NK-92 treated with Interleukin-12 subunit alpha and Interleukin-12 subunit beta, amount 100 ng/mL, for 24 hours (cell line): ENCODE measurements at places on chromosomes 2 and 18.

- DNase-seq = no peak
Measured at GRCh38 chr2:143347271-143347695, 218.1 kb downstream of the ARHGAP15 start.

DNA sequence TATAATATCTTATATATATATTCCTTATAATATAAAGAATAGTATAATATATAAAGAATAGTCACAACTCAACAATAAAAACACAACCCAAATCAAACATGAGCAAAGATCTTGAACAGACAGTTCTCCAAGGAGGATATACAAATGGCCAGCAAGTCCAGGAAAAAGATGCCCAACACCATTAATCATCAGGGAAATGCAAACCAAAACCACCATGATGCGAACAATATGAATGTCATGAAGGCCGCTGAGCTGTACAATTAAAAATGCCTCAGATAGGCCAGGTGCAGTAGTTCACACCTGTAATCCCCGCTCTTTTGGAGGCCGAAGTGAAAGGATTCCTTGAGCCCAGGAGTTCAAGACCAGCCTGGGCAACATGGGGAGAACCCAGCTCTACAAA lies 58.9 kb downstream of the SLC35F5 start:
- no peak for DNase-seq

GRCh38 chr2:174247474-174248186 lies 702 bp downstream of the OLA1 start:
- no peak for DNase-seq

DNA sequence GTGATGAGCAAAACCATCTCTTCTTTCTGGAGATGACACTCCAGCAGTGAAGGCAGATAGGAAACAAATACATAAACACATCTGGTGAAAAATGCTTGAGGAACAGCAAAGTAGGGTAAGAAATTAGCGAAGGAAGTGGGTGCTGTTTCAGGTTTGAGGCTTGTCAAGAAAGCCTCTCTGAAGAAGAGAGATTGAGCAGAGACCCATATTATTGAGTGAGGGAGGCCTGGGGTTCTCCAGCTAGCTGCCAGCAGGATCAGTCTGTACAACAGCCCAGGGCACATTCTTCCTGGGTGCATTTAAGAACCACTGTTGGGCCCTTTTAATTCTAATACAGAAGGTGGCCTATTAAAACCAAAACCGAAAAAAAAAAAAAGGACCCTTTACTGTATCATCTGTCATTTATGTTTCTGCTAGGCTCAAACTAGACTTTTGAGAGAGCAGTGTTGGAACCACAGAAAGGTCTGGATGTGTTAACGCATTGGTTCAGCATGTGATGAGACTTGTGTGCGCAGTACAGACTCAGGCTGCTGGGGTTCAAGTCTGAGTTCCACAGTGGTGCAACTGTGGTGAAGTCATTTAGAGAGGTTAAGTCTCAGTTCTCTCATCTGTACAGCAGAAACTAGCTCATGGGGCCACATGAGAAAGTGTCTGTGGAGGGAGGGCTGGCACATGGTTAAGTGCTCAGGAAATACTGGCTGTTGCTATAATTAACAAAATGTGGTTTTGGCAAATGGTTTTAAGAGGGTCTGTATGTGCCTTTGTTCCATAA lies 28.9 kb downstream of the MGAT5 start:
- peak; percentile 62 for DNase-seq

GRCh38 chr2:239601880-239602279 lies 201.1 kb upstream of the HDAC4 start:
- DNase-seq = no peak

- DNase-seq = no peak
Measured at GRCh38 chr2:190105554-190105953, 43.0 kb upstream of the MSTN start.

GRCh38 chr2:47088371-47089082 lies 66.6 kb downstream of the STPG4 start:
- DNase-seq = no peak

GRCh38 chr18:32424696-32425095 lies 46.0 kb downstream of the GAREM1 start:
- no peak for DNase-seq

DNA sequence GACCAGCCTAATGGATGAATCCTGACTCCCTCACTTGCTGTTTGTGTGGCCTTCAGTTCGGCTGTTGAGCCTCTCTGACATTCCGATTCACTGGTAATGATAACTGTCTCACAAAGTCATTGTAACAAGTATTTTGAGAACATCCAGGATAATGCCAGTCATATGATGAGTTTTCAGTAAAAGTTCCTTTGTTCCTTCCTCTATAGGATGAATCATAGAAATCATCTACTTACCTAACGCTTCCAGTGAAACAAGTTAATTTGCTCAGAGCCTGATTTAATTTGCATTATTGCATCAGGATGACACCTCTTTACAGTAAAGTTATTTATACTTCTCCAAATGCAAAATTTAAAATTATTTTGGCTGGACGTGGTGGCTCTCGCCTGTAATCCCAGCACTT lies 32.0 kb downstream of the RAB31 start:
- no peak for DNase-seq

- DNase-seq = no peak
Measured at GRCh38 chr2:117169036-117169765, 645.3 kb upstream of the DDX18 start.

GRCh38 chr2:9191041-9191481 lies 15.6 kb upstream of the ASAP2 start:
- no peak for DNase-seq

DNA sequence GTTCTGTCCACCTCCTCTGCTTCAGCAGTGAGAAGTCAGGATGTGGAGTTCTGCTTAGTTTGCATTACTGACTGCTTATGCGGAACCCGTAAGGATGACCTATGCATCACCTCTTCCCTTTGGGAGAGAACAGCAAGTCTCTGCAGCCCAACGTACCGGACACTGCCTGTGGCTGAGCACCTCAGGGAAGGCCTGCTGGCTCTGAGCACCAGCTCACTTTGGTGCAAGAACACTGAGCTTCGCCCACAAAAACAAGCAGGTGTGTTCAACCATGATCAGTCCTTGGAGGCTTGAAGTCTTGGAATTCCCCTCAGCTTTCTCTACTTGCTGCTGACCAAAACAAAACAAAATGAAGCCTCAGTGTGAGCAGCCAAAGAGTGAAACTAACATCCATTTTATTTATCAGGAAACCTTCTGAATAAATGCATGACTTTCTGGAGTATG lies 52.7 kb upstream of the NCK2 start:
- DNase-seq = no peak

DNA sequence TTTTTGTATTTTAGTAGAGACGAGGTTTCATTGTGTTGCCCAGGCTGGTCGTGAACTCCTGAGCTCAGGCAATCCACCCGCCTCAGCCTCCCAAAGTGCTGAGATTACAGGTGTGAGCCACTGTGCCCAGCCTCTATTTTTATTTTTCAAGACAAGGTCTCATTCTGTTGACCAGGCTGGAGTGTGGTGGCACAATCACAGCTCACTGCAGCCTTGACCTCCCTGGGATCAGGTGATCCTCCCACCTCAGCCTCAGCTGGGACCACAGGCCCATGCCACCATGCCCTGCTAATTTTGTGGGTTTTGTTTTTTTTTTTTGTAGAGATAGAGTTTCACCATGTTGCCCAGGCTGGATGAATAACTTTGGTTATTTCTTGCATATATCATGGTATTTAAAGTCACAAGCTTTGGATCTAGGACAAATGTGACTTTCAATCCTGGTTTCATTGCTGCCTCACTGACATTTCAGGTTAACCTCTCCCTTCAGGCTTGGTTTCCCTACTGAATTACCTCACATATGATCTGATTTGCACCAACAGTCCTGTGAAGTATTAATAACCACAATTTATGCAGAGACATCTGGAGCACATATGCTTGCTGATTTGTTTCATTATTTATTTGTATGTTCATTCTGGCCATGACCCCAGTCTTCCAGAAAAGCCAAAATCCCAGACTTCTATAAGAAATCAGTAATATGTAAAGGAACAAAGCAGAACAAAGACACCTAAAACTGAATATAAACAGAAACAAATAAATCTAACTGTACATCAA lies 17.5 kb upstream of the RAB31 start:
- no peak for DNase-seq

DNA sequence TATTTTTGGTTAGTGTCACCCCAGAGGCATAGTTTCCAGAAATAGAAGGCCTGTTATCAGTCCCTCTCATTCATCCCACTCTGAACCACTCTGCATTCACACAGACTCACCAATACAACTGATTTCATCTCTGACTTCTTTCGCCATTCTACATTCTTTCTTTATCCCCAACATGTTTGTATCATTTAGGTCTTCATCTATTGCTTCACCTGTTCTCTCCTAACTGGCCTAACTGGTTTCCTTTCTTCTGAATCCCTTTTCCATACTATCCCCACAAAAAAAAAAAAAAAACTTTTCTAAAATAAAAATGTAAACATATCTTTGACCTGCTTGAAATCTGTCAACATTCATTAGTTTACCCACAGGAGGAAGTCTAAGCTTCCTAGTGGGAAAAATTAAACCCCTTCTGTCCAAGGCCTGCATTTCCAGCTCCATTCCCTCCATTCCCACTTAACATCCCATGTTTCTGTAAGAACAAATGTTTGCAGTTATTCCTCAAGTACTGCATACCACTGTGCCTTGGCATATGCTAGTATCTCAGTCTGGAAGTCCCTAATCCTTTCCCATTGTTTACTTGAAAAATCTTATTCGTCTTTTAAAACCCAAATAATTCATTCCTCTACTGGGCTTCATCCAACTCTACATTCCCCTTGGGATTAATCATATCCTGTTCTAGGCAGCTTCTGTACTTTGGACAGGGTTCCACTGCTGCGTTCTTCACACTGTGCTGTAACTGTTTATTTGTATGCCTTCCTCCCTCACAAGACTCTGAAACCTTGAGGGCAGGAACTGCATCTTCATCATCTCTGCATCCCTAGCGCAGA lies 68.5 kb downstream of the FIGN start:
- no peak for DNase-seq

GRCh38 chr2:56108806-56109205 lies 75.0 kb upstream of the CCDC85A start:
- no peak for DNase-seq

GRCh38 chr2:190637281-190637734 lies 11.6 kb upstream of the NAB1 start:
- no peak for DNase-seq

DNA sequence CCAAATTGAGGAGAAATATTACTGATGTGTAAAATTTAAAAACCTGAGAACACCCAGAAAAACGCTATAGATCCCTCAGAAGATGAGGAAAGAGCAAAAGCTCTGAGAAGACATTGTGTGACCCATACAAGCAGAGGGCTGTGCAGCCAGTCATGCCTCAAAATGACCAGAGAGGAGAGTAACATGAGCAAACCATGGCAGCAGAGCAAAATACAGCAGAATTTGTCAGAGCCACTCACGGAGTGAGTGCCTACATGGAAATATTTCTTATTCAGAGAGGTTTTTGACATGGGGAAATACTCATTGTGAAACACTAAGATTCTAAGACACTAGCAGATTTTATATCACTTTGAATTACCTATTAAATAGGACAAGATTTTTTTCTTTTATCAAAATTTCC lies 96.8 kb upstream of the DNAJC10 start:
- no peak for DNase-seq

DNA sequence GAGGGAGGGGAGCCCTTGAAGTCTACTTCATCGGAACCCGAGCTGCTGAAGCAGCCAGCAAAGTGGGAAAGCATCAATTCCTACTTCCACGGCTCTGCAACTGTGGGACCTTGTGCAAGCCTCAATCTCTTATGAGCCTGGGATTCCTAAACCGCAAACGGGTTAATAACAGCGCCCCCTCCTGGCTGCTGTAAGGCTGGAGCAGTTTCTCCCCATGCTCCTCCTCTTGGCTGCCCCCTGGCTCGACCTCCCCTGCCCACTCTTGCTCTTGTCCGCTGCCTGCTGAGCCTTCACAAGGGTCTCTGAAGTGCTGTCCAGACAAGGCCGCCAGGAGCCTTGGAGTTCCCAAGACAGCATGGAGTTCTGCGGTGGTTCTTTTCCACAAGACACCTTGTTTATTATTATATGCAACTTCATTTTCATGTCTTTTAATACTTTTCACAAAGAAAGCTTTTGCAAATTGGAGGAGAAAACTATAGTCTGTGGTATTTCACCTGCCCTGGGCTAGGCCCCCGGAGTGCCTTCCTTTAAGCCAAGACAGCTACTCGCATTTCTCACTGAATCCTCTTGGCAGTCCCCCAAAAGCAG lies 157.2 kb downstream of the DDX1 start:
- no peak for DNase-seq

- DNase-seq = no peak
Measured at GRCh38 chr18:78514910-78515670, 464.5 kb upstream of the SALL3 start.

DNA sequence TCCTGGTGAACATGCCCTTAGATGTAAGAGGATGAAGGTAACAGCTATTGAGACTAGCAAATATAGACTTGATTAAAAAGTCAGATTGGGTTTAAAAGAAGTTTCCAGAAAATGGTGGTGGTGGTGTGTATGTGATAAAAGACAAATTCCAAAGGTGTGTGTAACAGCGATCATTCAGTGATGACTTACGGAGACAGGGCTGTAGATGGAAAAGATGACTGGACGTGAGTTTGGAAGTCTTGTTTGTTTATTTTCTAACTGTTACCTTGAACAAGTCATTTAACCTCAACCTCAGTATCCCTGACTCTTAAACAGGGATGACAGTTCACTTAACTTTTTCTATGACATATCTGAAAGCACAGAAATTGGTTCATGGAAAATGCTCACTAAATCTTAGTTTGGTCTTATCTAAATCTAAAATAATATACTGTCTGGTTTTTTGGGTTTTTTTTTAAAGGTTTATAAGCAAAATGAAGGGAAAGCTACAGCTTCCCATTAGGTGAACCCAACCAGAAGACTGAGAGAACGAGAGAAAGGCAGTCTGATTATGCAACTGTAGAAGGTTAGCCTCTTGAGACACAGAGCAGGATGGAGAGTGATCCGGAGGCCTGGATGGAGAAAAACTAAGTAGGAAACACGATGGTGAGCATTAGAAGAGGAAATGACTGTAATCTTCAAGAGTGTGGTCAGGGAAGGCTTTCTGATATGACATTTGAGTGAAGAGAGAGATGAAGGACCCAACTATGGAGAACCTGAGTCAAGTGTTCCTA lies 71.9 kb downstream of the TCF4 start:
- no peak for DNase-seq

DNA sequence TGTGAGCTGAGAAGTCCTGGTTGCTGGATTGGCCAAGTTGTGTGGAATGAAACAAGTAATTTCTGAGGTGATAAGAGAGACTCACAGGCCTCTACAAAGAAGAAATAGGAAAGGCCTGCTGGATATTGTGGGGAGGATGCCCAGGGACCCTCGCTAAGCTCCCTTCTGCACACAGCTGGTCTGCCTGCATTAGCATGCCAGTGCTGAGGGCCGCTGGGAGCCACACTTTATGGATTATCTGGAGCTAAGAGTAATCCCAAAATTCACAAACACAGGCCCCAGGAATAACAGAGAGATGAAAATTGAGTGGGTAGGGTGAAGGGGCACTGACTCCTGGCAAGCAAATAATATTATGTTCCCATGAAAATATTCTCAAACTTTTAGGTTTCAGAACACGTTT lies 114.9 kb upstream of the SIX3 start:
- DNase-seq = no peak

DNA sequence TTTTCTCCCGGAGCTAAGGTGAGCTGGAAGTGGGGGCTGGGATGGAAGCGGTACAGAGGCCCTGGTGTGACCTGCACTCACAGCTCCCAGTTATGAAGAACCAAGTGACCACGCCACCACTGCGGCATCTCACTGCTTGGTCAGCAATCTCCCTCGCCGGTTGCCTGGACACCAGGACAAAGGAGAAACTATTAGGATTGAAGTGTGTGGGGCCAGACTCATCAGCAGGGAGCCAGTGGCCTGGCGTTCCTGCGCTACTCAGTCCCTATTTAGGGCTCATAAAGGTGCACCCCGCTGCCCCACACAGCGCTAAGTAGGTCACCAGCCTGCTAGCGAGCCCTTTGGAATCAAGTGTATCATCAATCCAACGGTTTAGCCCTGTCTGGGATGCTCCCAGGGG lies 82.9 kb downstream of the ZCCHC2 start:
- no peak for DNase-seq
